ENCODE measurements at places on chromosomes 7 and 10.
A peak's percentile ranks its signal among the peaks of the same experiment; 100 is the strongest.

DNA sequence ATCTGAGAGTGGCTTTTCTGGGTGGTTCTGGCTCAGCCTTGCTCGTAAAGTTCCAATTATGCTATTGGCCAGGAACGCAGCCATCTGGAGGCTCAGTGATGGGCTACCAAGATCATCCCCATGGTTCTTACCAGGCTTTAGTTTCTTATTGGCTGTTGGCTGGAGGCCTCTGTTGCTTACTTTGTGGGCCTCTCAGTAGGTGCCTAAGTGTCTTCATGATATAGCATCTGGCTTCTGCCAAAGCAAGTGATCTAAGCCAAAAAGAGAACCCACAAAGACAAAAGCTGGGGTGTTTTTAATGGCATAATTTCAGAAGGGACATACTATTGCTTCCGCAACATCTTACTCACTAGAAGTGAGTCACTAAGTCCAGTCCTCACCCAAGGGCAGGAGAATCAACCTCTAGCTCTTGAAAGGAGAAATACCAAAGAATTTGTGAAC lies 132.0 kb upstream of the MDFIC start:
- DNase-seq, result no peak

GRCh38 chr7:99312316-99313203 lies 13.1 kb upstream of the ARPC1A start:
- peak; percentile 47 for DNase-seq

DNA sequence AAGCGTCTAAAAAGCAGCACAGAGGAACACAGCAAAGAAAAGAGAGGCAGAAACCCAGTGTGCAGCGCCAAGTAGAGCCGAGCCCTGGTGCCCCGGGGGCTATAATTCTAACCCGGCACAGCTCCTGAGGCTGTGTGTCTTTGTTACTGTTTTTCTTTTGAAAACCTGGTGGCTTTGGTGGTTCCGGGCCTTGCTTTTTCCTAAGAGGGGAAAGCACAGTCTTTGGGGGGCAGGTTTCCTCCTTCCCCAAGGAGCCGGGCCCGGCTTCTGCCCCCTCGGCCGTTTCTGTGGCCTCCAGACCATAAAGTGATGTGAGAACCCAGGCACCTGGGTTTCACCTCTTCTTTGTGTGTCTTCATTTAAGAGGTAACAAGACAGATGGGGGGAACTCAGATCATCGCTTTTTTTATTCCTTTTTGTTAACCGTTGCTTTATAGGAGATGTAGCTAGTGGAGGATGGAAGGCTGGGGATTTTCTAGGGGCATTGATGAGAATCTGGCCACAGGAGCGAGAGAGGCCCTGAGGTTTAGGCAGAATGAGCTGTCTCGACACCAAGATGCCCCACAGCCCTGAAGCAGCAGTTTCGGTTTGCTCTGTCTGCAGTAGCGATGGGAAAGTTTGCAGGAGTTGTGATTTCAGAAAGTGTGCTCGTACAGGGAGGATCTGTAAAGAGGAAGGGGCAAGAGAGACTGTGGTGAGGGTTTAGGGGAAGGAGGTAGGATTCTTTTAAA lies 367.8 kb upstream of the GALNT17 start:
- peak; percentile 16 for DNase-seq

- no peak for DNase-seq
Measured at GRCh38 chr10:131083915-131084790, 227.4 kb downstream of the TCERG1L start.

DNA sequence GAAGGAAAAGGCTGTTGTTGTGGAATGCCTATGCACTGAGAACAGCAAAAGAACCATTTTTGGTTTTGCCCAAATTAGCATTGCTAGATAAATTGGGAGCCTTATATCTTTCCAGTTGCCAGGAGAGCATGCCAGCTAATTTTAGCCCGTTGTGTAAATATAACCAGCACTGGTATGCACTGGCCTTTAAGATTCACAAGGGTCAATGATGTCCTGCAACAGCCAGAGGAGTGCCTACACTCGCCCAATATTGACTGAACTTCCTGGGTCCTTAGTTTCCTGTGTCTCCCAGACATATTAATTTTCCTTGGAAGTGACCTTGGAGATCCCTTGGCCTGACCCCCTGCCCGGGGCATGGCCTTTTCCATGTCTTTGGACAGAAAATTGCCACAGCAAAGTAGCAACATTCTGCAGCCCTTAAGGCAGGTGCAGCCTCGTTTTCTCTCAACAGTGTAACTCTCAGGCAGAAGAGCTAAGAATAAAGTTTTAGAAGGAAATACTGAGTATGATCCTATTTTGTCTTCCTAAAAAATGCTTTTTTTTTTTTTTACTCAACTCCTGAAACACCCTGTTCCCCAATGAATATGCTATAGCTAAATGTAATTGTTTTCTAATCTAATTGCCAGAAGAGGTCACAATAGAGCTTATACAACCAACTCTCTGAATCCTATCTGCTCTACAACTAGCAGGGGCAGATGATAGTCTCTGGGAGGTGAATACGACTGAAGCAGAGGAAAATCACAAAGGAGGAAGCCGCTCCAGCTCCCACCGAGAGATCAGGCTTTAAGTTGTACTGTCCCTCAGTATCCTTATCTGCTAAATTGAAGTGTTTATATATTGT lies 131.9 kb upstream of the PCGF5 start:
- DNase-seq, result no peak

Data from central memory CD8-positive, alpha-beta T cell (primary cell).